ENCODE measurements at places on chromosomes 1 and 21.

GRCh38 chr1:98749152-98749756, 87.7 kb downstream of the SNX7 start:
- DNase-seq = no peak

GRCh38 chr1:20555025-20555757, 2.8 kb downstream of the FAM43B start:
- no peak for DNase-seq

- no peak for DNase-seq
Measured at GRCh38 chr1:152667648-152668047, 4.5 kb downstream of the LCE2D start.

- no peak for DNase-seq
Measured at GRCh38 chr1:39671433-39671792, 494 bp downstream of the NT5C1A start.

- no peak for DNase-seq
Measured at GRCh38 chr1:27005648-27006496, 6.8 kb downstream of the TENT5B start.

GRCh38 chr1:202143768-202144401, 652 bp downstream of the ARL8A start:
- DNase-seq = no peak

- DNase-seq = no peak
Measured at GRCh38 chr21:30714946-30715345, 3.6 kb downstream of the KRTAP21-3 start.

DNA sequence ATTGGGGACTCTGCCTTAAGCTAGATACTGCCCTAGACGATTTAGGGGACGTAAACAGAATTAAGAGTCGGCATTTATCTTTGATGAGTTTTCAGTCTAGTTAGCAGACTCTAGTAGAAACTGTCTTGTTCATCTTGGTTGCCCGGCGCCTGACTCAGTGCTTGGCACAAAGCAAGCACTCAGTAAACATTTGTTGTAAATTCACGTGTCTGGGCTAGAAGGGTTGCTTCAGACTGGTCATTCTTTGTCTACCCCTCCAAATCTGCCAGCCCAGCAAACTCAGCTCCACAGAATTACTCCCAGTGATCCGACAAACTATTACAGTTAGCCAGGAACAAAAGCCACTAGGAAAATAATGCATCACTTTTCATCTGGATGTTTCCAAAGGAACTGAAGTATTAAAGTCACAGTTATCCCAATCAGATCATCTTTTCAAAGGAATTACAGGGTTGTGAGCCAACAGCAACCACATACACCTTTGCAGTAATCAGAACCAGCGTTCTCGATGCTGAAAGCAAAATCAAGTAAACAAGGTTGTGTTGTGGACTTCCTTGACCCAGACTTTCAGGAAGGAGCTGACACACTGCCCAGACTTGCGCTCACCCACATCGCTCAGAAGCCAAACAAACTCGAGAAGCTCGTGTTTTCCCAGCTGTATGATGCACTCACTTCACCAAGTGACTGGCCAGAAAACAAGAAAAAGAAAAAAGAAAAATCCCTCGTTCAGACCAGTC, 66.5 kb upstream of the GADD45A start:
- DNase-seq = no peak

DNA sequence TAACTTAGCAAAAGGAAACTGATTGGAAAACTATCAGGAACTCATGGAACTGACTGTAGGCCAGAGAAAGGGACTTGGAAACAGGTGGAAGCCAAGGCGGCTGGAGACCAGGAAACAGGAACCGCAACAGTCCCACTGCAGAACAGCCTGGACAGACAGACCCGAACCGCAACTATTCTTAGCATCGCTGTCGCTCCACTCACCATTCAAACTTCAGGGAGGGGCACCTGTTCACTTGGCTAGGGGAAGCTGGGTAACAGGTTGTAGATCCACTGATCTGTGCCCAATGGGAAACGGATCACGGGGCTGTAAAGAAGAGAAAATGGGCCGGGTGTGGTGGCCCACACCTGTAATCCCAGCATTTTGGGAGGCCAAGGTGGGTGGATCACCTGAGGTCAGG, 61.9 kb downstream of the CLSTN1 start:
- no peak for DNase-seq

GRCh38 chr1:150564051-150564991, 15.1 kb downstream of the MCL1 start:
- no peak for DNase-seq

Data from HL-60 (cell line).